ENCODE measurements at places on chromosomes 3 and 15.
A peak's percentile ranks its signal among the peaks of the same experiment; 100 is the strongest.

DNA sequence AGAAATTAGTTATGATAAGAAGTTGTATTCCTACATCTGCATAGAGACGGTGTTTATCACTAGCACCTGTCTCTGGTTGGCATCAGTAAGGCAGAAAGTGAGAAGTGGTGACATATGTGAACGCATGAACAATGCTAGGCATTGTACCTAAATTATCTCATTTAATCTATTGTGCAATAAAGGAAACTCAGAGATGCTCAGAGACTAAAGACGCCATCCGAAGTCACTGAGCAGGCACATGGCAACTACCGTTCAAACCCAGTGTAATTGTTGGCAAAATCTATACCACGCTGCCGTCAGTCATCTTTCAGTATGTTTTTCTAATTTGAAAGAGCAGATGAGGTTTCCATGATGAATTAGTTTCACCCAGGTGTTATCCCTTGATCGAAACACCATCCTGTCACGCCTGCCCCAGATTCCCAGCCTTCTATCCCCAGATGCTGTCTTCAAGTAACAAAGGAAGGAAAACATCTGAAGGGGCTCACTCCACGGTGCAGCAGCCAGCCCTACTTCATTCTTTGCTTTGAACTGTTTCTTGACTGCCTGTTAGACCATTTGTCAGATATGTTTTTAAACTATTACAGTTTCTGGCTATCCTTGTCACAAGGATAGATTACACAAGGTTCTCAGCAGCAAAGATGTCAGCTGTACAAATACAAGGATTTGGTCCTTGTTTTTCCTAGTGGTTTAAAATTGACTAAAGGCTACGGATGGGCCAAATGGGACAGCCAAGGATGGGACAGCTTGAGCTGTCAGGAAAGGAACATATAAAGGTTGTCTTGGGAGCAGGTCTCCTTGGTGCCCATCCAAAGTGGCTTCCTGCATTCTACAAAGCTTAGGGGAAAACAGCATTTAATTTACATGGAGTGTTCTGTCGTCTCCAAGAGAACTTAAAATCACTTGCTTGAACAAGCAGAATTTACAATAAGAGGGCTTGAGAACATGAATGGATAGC is 99.1 kb downstream of the TMEM108 start:
- DNase-seq = no peak

DNA sequence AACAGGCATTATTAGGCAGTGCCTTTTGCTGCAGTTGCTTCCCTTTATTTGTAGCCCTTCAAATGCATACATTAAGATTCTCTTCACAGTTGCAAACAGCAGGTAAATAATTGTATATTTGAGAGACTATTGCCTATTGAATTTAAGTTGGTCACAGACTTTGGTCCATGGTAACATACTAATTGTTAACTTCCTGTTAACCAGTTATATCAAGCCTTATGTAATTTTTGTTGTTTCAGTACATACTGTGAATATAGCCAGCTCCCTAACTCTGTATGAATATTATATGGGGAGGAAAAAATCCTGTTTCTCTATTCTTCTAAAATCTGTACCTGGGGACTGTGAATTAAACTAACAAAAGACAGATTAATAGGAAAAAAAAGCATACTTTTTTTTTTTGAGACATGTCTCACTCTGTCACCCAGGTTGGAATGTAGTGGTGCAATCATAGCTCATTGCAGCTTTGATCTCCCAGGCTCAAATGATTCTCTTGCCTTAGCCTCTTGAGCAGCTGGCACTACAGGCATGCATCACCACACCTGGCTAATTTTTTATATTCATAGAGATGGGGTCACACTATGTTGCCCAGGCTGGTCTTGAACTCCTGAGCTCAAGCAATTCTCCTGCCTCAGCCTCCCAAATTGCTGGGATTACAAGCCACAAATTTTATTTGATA is 53.2 kb downstream of the CHL1 start:
- DNase-seq = no peak

GRCh38 chr3:72006631-72007556 is 221.9 kb upstream of the PROK2 start:
- DNase-seq = no peak

DNA sequence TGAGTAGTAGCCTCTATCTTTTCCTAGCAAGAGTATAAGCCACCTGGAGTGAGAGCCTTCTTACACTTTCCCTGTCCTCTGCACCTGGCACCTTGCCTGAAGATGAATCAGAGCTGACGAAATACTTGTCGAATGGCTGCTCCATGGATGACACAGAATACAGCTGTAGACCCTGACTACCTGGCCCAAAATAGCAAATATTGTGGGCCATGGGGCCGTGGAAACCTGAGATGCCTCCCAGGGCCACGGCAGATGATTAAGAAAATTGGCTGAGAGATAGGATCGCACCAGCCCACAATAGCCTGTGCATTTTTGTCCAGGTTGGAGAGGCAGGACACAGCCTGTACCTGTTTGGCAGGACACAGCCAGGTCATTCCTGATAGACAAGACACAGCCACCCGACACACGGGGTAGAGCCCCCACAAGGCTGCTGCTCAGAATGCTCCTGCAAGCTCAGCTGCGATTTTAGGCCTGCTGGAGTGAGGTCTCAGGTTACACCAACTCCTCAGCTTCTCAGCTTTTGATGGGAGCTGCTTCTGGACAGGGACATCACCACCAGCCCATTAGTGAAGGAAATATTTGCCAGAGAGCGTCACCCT is 22.9 kb upstream of the TPM1 start:
- peak; percentile 70 for DNase-seq

- peak; percentile 52 for DNase-seq
These were observed 830 bp downstream of the MAP2K5 start for GRCh38 chr15:67543348-67543718.

DNA sequence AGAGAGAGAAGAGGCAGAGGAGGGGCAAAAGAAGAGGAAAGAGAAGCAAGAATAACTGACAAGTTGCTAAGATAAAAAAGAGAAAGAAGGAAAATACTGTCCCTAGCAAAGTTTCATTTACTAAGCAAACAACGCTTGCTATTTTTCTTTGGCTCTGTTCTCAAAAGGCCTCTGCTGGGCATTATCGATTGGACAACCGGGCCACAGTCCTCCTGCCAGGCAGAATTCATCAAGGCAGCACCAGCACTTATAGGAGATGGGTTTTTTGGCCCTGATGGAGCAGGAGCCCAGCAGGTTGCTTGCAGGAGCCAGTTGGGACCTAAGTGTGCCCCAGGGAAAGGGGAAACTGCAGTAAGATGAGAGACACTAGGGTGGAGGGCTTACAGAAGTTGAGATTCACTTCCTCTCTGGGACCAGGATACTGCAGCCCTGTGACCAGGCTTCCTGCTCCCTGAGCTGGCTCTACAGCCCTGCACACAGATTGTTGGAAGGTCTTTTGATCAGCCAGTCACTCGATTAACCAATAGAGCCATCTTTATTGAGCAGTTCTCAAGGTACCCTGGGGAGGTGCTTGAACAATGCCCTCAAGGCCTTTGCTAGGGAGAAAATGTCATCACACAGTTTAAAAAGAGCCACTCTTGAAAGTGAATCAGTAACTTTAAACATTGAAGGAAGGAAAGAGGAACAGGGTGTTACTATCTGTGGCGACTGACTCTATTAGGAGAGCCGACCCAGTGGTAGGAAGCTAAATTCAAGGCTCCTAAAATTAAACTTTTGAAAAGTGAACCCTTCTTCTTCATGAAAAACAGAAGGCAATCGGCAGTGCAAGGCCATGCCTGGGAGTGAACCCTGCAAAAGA is 28.8 kb upstream of the GLCE start:
- DNase-seq = no peak

GRCh38 chr3:72461787-72462186 is 386.5 kb downstream of the SHQ1 start:
- DNase-seq = no peak

DNA sequence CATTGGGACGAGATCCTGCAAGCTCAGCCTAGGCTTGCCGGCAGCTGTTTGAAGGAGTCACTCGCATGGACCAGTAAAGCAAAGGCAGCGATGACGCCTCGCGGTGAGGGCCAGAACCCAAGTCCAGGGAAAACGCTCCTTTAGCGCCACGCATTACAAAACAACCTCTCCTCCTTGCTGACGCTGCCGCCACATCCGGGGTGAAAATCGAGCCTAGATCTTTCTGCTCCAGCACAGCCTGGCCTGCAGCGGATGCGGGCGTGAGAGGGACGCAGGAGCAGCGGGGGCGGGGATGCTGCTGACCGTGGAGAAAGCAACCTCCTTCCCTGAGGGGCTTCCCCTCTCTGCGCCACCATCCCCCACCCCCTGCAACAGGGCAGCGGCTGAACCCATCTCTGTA is 46.7 kb downstream of the CASR start:
- DNase-seq = no peak

DNA sequence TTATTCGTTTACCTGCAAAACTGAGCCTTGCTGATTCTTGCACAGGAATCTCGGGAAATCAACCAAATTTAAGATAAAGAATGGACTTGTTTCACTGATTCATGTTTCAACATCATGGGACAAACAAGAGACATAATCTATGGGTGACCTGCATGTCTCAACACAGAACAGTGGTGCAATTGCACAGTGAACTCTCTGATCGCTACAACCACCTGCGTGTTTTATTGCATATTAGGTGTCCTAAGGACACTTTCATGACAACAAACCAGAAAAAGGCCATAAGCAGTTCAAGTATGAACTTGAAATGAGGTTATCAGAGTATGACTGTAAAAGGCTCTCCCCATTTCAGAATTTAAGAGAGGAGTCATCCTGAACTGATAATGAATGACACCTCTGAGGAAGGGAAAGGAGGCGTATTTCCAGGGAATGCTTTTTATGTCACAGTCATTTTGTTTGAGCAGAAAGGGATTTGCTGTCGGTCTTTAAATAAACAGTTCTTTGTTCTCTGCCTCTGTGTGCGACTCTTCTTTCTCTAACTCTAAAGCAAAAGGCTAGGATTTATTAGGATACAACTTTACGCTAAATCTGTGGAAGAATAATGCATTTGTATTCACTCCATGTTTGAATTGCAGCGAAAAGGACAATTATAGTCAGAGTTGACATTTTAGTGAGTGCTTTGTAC is 167.2 kb downstream of the RBMS3 start:
- no peak for DNase-seq

GRCh38 chr3:101813817-101814440 is 34.9 kb downstream of the NXPE3 start:
- peak; percentile 67 for DNase-seq

DNA sequence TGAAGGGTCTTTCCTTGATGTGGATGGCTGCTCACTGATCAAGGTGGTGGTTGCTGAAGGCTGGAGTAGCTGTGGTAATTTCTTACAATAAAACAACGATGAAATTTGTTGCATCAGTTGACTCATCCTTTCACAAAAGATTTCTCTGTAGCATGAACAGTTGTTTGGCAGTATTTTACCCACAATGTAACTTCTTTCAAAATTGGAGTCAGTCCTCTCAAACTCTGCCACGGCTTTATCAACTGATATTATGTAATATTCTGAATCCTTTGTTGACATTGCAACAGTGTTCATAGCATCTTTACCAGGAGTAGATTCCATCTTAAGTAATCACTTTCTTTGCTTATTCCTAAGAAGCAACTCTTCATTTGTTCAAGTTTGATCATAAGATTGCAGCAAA is 252.6 kb downstream of the UBE2E2 start:
- DNase-seq = no peak

DNA sequence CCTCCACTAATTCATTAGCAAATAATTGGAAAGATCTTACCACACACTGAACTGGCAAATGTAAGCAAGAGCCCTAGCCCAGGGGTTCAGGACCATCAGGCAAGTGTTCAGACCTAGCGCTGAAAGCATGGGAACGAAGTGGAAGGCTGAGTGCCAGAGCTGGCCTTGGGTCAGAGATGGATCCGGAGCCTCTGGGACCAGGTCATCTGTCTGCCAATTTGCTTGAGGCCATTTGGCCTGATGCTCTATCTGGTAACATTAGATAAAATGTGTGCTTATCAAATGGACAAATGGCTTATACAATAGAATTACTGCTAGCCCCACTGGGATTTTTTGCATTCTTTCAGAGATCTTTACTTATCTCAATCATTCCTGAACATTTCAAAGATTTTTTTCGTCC is 1.4 kb upstream of the TMC3 start:
- no peak for DNase-seq

DNA sequence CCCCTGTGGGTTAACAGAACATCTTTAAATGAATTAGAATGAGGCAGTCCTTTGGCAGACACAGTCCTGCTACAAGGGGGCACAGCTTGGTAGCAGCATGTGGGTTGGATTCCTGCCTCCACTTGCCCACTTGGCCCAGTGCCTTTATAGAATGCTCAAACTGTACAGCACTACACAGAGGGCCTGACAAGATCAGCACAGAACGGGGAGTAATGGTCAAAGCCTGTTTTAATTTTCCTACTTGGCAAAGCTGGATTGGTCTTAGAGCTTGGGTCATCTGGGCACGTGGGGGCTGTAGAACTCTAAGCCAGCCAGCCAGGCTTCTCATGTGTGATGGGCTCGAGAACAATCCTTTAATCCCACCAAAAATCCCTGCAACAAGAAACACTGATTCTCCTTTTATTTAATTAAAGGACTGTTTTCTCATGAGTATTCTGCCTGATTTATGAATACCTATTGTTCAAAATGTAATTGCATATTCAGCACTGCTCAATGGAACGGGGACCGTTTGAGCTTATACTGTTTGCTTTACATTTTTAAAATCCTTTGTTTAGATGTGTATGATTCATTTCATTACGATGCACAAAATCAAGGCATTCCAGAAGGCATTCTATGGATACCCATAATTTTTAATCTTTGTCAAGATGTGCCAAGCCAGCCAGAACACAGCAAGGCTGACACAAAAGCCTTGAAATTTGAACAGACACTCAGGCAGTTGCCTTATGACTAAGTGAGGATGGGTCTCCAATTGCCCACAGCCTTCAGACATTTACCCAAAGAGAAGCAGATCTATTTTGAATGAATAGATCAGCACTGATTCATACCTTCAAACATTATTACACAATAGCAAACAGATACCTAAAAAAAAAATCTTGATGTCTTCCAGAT is 249.3 kb upstream of the TGFBR2 start:
- DNase-seq = no peak

- no peak for DNase-seq
These were observed 403.2 kb downstream of the ZBTB20 start for GRCh38 chr3:114743746-114744485.

GRCh38 chr3:152255290-152255689 is 13.4 kb upstream of the MBNL1 start:
- DNase-seq = no peak

DNA sequence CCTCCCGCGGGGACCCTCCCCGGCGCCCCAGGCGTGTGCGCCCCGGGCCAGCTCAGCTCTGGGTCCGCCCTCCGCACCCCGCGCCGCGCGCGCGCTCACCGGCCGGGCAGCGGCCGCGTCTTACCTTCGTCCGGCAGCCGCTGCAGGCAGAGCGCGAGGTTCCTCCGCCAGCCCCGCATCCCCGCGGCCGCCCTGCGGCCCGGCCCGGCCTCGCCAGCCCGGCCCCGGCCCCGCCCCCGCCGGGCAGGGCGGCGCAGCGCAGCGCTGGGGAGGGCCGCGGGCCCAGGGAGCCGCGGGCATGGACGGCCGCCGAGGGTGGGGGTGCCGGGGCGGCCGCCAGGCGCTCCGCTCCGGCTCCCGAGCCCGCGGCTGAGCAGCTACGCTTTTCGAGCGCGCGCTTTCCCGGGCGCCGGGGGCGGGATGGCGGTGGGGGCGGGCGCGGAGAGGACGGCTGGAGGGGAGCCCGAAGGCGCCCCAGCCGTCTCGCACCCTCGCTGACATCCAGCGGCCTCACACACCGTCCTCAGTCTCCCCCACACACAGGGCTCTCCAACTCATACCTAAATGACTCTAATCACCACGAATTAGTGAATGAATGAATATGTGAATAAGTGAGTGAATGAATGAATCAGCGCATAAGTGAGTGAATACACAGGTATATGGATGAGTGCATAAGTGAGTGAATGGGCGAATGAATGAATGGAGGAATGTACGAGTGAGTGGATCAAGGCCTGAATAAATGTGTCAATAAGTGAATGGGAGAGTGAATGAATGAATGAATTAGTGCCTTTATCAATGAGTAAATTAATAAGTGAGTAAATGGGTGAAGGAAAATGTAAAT is 48.5 kb upstream of the CCDC174 start:
- DNase-seq = no peak
